GOT3 (cell line): ENCODE measurements at places on chromosomes 7 and 10.

DNA sequence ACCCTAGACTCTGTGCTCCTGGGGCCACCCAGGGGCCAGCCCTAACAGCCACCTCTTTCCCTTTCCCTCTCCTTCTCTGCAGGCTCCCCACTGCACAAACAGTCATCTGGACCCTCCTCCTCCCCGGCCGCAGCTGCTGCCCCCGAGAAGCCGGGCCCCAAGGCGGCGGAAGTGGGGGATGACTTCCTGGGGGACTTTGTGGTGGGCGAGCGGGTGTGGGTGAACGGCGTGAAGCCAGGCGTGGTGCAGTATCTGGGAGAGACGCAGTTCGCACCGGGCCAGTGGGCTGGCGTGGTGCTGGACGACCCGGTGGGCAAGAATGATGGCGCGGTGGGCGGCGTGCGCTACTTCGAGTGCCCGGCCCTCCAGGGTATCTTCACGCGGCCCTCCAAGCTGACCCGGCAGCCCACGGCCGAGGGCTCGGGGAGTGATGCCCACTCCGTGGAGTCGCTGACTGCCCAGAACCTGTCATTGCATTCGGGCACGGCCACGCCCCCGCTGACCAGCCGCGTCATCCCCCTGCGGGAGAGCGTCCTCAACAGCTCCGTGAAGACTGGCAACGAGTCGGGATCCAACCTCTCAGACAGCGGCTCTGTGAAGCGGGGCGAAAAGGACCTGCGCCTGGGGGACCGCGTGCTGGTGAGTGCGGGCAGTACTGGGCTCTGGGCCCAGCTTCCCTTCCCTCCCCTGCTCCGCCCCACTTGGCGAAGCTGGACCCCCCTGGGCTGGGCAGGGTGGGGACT is 49.3 kb downstream of the CLIP2 start:
- DNase-seq, result no peak

DNA sequence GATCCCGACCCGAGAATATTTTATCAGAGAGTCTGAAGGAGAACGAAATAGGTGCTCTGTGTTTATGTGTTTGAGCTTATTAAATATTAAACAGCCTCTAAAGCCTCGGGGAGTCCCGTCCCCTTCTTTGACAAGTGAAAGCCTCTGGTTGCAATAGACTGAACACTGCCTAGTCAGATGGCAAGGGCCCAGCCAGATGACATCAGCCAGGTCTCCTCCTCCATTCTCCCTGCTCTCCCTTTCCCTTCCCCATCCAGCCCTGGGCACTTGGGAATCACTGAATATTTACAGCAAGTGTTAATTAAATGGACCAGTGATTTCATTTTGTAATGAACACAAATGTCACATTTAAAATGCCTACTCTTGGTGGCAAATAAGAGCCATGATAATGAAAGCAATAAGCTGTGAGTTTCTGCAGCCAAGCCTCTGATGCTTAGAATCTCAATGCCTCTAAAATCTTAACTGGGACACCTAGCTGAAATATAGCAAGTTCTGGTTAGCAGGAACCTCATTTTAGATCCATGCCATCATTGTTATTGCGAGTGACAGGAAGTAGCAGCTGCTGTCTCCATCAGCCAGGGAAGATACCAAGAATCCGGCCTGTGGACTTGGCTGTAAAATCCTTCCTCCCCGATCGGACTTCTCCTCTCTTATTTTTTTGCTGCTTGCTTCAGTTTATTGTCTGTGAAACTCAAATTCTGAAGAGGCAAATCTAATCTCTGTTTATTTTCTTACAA is 202.1 kb downstream of the PRPF18 start:
- DNase-seq, result no peak

DNA sequence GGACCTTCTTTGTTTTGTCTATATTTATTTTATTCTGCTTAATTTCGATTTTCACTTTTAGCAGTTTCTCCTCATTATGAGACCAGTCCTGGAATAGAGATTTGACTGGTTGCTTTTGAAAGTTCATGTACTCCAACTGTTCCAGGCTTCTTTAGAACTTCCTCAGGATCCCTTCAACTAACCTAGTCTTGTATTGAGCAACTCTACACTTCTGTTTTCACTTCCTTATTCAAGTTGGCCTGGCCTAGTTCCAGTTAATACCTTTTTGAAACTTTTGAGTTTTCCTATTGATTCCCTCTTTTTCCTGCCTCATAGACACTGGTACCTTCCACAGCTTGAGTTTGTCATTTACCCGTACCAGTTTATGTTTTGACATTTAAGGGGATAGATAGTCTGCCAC is 421.7 kb downstream of the ATRNL1 start:
- no peak for DNase-seq

DNA sequence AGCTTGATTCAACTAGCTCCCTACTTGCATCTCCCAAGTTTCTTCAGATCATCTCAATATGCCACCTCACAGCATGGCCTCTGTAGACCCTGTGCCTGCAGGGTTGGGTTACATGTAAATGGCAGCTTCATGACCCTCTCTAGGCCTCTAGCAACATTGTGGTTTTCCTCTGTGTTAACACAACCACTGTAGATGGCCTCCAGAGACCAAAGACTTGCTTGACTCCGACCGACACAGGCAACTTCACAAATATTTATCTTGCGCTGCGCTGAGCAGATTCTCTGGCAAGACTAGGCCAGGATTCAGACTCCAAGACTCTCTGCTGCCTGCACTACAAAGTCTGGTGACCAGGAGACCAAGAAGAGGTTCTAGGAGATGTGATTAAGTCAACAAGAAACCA is 75.9 kb downstream of the CNOT4 start:
- no peak for DNase-seq

- no peak for DNase-seq
These were observed 72.0 kb downstream of the SCRN1 start for GRCh38 chr7:29917641-29918040.

GRCh38 chr10:12237265-12238220 is 41.6 kb downstream of the CDC123 start:
- no peak for DNase-seq

DNA sequence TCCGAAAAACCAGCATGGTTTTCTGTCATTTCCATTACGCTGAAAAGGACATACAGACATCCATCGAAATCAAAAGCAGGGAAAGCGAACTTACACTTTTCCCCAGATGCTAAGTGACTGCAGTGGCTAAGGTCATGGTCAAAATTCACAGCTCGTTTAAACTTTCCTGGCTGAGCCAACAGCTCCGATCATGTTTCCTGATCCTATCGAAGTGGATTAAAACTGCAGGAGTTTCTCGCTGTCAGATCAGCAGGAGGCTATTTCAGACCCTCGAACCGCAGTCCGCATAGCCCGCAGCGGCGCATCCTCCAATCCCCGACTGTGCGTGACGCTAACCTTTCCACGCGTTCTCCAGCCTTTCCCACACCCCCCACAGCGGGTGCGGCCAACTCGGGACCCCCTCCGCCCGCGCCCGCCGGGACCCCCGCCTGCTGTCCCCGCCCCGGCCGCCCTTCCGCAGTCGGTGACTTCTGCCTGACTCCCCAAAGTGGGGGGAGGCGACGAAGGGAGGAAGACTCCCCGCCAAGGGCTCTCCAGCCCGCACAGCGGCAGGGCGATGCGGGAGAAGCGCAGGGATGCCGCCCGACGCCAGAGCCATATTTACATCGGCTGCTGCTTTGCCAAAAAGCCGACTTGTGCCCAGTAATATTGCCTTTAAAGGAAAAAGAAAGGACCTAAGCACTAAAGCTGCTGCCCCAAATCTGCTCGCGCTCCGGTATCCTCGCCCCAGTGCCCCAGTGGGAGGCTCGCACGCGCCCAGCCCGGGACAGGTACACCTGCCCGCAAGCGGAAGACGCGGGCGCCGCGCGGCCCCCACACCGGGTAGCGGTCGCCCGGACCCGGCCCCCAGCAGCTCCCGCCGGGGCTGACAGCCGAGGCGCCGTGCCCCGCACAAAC is 1.2 kb downstream of the PIP4K2A start:
- no peak for DNase-seq

DNA sequence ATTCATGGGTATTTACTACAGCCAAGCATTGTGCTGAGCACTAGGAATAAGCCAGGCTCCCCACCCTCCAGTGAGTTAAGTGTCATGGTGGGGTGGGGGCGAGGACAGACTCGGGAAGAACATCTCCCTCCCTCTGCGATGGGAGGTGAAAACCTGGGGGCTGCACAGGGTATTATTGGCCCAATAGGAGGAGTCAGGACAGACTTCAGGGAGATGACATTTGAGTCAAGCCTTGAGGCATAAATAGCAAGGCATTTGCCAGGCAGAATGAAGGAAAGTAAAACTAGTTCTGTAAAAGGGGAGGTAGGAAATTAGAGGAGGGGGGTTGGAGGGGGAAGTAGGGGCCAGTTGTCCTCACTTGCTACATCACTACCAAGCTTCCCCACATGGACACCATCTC is 18.9 kb downstream of the NKX2-3 start:
- no peak for DNase-seq

- DNase-seq, result no peak
These were observed 92.3 kb upstream of the PRPS1L1 start for GRCh38 chr7:18119985-18120384.

- no peak for DNase-seq
These were observed 96.5 kb upstream of the MACROH2A2 start for GRCh38 chr10:69955897-69956740.

- DNase-seq, result no peak
These were observed 157.3 kb upstream of the NPVF start for GRCh38 chr7:25385506-25386136.

- no peak for DNase-seq
These were observed 174.4 kb downstream of the CDCA7L start for GRCh38 chr7:21771266-21771665.

DNA sequence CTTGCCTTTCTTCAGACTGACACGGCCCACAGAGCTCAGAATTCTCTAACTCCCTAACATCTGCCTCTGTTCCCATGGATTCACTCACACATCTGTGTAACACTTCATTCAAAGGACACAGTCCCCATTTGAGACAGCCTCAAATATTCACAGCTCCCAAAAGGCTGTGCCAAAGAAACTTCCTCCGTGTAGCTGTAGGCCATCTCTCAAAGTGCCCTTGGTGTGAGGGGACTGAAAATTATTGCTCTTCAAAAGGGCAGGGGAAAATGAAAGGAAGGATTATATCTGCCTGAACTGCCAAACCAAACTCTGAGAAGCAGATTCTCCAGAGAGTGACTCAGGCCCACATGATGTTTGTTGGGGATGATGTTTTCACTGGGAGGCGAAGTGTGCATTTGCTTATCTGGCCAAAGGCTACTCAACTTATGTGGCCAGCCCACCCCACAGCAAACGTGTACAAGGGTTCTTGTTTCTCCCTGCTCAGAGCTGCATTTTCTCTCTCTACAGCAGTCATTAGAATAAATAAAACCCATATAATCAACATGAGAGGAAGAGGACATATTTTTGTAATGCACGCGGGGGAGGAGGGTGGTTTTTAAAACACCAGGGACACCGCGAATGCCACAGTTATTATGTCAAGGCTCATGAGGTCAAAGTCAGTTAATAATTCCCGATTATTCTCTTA is 302.4 kb upstream of the NFE2L3 start:
- DNase-seq, result peak; percentile 53

GRCh38 chr10:78763651-78764395 is 304.9 kb upstream of the ZMIZ1 start:
- no peak for DNase-seq

GRCh38 chr10:8758029-8758428 is 703.5 kb downstream of the GATA3 start:
- DNase-seq, result no peak

DNA sequence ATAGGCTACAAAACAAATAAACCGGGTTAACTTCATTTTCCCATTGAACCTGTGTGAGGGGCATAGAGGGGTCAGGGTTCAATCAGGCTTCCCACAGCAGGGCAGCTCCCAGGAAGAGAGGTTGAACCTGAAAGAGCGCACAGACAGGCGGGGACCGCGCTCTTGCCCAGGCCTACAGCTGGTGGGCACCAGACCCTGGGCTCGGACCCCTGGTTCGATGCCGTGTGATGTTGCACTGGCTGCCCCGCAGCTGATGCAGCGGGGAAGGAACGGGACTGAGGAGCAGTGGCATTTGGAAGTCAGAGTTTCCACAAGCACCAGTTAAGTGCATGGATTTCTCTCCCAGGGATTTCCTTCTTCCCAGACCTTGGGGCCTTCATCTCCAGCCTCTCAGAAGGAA is 72.6 kb upstream of the INSIG1 start:
- no peak for DNase-seq

GRCh38 chr7:99404235-99404976 is 4.0 kb downstream of the PDAP1 start:
- no peak for DNase-seq

DNA sequence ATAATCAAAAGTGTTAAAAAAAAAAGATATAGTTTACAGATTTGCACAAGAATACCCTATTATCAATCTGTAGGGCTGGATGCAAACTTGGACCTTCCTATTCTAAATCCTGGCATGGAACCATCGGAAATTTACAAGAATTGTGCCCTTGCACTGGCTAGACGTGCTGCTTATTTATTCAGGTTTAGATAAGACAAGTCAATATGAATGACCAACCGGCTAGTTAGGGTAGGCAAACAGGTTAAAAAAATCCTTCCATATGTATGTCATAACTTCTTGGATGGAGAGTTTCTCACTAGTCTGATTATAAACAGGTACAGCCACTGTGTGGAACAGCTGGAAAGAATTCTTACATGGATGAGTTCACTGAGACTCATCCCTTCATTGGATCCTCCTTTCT is 41.4 kb downstream of the PKD1L1 start:
- no peak for DNase-seq

DNA sequence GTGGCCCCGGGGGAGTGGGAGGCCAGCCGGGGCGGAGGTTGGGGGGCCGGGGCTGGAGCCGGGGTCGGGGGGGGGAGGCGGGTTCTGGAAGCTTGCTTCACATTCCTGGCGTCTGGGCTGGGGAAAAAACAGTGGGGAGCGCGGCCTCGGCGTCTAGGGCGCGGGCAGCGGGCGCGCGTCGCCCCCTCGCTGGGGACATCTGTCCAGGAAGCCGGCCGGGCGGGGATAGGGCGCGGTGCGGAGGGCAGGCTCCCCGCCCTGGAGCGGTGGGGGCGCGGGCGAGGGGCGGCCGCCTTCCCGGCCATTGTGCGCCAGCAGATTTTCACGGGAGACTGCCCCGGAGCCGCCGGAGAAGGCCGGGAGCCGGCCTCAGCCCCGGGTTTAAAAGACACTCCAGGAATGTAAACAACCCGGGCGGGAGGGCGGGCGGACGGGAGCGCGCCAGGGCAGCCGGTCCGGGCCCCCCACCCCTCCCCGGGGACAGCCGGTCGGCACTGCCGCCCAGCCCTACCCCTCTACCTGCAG is 1.4 kb downstream of the ZMIZ1 start:
- DNase-seq, result no peak

GRCh38 chr10:95814011-95814727 is 58.2 kb downstream of the ENTPD1 start:
- no peak for DNase-seq

- DNase-seq, result no peak
These were observed 550.0 kb downstream of the REEP3 start for GRCh38 chr10:64071218-64071617.

DNA sequence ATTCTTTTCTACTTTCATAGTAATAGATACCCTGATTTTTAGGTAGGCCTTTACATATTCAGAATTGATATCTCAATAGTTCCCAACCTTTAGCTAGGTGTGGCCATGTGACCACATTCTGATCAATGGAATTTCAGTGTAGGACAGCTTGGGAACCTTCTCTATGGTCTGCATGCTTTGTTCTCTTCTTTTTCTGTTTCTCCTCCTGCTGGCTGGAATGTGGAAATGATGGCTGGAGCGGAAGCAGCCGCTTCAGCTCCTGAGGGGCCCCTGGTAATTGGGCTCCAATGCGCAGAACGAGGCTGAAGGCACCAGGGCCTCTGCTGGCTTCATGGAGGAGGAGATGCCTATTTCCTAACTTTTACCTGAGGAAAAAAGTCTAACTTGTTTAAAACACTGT is 152.6 kb downstream of the ZMYND11 start:
- no peak for DNase-seq

- DNase-seq, result no peak
These were observed 347 bp downstream of the LBX1 start for GRCh38 chr10:101228966-101229265.
